CD4-positive, alpha-beta T cell treated with Interferon gamma for 1 hour (primary cell): ENCODE measurements at places on chromosomes 2 and 18.

GRCh38 chr2:224359569-224359968 is 42.3 kb downstream of the FAM124B start:
- no peak for DNase-seq

DNA sequence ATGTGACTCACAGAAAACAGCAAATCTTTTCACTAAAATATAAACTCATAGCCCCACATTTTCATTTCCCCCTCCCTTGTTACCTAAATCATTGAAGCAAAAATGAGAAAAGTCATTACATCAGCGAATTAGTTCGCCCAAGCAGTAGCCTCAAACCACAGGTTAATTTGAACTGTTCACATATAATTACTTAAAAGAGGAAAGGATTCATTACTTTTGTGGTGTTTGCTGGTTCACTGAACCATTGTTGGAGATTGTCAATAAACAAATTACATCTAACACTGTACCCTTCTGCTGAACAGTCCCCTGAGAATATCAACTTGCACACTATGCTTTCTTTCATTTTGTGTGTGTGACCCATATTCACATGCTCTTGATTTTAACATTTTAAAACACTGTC is 238.7 kb downstream of the ERBB4 start:
- DNase-seq: no peak

- DNase-seq: no peak
Observed at GRCh38 chr2:60867007-60867406, 14.4 kb upstream of the REL start.

DNA sequence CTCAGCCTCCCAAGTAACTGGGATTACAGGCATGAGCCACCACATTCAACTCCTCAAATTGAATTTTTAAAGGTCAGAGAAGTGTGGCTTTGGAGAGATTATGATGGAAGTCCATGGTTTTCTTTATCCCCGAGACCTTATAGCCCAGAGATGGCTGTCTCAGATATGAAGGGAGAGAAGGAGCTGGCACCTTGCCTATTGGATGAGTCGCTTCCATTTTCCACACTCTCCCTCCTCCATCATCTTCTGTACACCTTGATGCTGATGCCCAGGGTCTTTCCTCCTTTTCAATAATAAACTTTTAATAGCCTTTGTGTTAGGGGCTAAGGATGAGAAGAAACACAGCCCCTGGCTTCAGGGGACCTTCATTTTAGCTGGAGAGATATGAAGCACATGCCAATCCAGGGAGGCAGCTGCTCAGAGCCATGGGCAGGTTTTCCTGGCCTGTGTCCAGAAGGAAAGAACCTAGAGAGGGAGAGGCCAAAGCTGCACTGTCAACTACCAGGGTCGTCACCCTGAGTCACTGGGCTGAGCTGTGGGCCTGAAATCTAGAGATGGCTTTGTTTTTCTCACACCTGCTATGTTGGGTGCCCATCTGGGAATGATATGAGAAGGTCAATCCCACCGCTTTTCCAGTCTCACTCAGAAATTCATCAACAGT is 146.0 kb upstream of the SERTAD2 start:
- no peak for DNase-seq

- no peak for DNase-seq
Observed at GRCh38 chr2:203018181-203018580, 3.5 kb downstream of the NBEAL1 start.
